ENCODE measurements at places on chromosomes 13 and 19.

DNA sequence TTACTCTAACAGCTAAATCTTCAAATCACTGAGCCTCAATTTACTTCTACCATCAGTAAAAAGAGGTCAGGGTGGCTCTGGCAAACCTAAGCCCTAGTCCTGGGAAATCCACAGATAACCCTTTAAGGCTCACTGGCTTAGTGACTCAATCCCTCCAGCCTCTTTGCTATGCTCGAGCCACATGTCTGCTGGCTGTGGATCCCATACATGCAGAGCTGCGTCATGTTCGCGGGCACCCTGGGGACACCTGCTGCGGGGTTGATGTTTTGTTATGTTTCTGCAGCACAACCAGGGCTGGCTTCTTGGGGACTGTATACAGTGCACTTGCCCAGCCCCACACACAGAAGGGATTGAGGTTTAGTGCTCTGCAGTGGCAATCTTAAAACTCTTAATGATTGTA, 41.6 kb upstream of the C13orf42 start:
- DNase-seq: no peak

DNA sequence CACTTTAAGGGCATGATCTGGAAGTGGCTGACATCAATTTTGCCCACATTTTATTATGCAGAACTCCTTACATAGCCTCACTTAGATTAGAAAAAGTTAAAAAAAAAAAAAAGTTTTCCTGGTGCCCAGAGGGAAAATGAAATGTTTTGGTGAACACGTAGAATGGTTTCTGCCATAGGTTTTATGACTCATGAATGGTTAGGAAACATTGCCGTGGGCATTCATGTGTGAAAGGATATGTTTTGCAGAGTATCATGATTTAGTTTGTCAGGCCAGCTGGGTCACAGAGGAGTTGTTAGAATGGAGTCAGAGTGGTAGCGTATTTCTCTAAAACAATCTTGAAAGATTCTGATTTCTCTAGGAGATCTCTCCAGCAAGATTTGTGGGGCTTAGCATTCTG, 133.8 kb downstream of the MRPL57 start:
- no peak for DNase-seq

GRCh38 chr19:47120470-47121067, 7.0 kb upstream of the ZC3H4 start:
- no peak for DNase-seq

GRCh38 chr19:51680474-51680873, 12.7 kb upstream of the SPACA6 start:
- no peak for DNase-seq

DNA sequence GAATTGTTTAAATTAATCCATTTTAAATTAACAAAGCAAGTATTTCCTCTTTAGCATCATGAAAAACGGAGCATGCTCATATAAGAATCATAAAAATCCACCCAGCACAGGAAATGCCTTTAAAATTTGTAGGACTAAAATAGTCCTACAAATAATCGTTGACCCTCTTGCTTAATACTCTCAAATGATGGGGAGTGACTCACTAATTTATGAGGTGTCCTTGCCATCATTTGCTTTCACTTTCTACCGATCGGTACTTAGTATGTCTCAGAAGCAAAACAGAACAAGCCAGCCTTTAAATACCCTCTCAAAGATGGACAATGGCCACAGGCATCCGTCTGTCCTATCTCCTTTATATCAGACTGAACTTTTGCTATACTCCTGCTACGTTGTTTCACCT, 97.2 kb downstream of the SUCLA2 start:
- DNase-seq: peak; percentile 20

DNA sequence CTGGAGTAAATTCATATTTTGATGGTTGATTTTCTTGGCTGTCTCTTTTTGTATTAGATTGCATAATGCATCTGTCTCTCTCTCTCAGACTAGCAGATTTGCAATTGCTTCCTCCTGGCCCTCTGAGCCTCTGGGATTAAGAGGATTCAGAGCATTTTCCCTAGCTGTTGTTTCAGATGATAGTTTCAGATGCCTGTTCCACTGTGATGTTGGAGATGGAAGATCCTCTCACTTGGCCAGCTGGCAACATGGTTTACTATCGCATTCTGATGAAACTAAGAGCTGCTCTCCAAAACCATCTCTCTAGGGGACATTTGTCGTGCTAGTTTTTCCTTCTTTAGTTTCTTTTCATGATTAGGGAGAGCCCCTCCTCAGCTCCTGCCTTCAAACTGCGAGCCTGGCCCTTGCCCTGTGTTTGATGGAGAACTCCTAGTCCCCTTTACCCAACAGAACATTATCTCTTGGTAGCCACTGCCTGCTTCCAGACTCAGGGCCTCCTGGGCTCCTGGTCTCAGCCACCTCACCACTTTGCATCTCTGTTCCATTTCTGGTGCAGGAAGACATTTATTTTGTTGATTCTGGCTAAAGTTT, 244.6 kb downstream of the B3GLCT start:
- DNase-seq: no peak

- DNase-seq: no peak
Observed at GRCh38 chr19:7007859-7008258, 13.4 kb downstream of the MBD3L2B start.

GRCh38 chr19:15471639-15472101, 7.3 kb upstream of the RASAL3 start:
- DNase-seq: no peak

- no peak for DNase-seq
Observed at GRCh38 chr19:45597425-45598111, 4.4 kb downstream of the GPR4 start.

- peak; percentile 47 for DNase-seq
Observed at GRCh38 chr19:11581740-11582139, 4.3 kb upstream of the ACP5 start.

GRCh38 chr19:5913739-5914357, at the start of gene CAPS:
Gene CAPS (plus strand): TSS chr19:5914254. CDS start chr19:5914407, 153 bp downstream.
- DNase-seq: peak; percentile 42

DNA sequence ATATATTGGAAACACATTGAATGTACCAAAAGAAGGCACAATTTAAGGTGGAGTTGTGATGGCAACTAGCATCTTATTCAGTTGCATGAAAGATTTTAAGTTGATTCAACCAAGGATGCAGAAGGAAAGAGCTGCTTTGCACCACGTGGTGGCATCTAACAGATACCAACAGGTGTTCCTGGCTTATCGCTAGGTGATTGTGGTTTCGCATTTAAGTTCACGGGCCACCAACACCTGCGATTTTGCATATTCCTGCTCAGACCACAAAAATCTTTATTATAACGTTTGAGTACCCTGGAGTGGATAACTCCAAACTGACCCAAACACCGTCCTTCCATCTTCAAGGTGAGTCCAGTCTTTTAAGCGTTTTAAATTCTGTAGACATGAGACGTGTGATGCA, 45.3 kb downstream of the RGCC start:
- no peak for DNase-seq

Data from hepatic stellate cell (primary cell).